SJCRH30 (cell line): ENCODE measurements at places on chromosomes 13 and 19. TPM values are rescaled to one million over a fixed set of nuclear protein-coding genes. Genes with fewer than 3 reads are reported as not detected.

DNA sequence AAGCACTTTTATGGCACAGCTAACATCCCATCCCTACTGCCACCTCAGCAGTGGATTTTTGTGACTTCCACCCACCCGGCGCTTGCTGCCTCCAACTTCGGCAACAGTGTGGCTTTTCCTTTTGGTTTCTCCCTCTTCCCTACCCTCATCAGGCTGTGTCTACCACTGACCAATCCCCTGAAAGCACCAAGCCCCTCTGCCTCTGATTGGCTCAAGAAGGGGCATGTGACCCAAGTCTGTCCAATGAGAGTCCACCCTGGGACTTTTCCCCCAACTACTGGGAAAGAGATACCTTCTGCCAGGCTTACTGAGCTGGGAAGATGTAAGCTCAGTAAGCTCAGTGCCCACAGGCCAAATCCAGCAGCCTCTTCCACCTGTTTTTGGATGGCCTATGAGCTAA, 5.8 kb downstream of the SMIM7 start:
- H3K4me1 ChIP-seq = no peaks in the 10 kb centered on the region; the same call in 1 of the 2 replicates
- no peak overlapping the region for H3K27ac ChIP-seq
- peak; percentile 68 for DNase-seq
- H3K27me3 ChIP-seq = no peaks in the 10 kb centered on the region
- H3K36me3 ChIP-seq = peaks cover 73% of the 10 kb centered on the region

- no peak overlapping the region for H3K4me3 ChIP-seq
- no peak overlapping the region for H3K27ac ChIP-seq
- H3K36me3 ChIP-seq = no peaks in the 10 kb centered on the region
- H3K27me3 ChIP-seq = no peaks in the 10 kb centered on the region
Observed at GRCh38 chr19:47247308-47247990, 8.9 kb upstream of the CCDC9 start.

DNA sequence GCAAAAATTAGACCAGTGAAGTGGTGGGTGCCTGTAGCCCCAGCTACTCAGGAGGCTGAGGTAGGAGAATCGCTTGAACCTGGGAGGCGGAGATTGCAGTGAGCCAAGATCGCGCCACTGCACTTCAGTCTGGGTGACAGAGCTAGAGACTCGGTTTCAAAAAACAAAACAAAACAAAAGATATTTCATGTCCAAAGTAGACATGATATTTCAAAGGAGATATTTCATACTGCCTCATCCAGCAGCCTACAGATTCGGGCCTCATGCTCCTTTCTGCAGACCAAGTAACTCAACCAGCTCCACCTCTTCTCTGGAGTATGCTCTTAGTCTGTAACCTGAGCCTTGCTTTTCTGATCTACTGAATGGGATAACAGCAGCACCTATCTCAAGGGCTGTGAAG, 15.0 kb downstream of the ZC3H4 start:
- no peak overlapping the region for H3K4me3 ChIP-seq
- H3K4me1 ChIP-seq = no peaks in the 10 kb centered on the region
- no peak overlapping the region for H3K27ac ChIP-seq
- H3K36me3 ChIP-seq = peaks cover 26% of the 10 kb centered on the region
- H3K27me3 ChIP-seq = no peaks in the 10 kb centered on the region
- no peak for DNase-seq

GRCh38 chr13:109700176-109700575, 86.2 kb downstream of the IRS2 start:
- DNase-seq = peak; percentile 67
- H3K36me3 ChIP-seq = no peaks in the 10 kb centered on the region
- H3K27me3 ChIP-seq = no peaks in the 10 kb centered on the region
- H3K4me1 ChIP-seq = peaks cover 2% of the 10 kb centered on the region; the same call in 1 of the 2 replicates
- no peak overlapping the region for H3K27ac ChIP-seq

GRCh38 chr19:953445-954271, 27.8 kb downstream of the ARID3A start:
- H3K36me3 ChIP-seq = no peaks in the 10 kb centered on the region
- no peaks in the 10 kb centered on the region for H3K4me1 ChIP-seq
- no peaks in the 10 kb centered on the region for H3K27me3 ChIP-seq
- DNase-seq = no peak
- no peak overlapping the region for H3K4me3 ChIP-seq

DNA sequence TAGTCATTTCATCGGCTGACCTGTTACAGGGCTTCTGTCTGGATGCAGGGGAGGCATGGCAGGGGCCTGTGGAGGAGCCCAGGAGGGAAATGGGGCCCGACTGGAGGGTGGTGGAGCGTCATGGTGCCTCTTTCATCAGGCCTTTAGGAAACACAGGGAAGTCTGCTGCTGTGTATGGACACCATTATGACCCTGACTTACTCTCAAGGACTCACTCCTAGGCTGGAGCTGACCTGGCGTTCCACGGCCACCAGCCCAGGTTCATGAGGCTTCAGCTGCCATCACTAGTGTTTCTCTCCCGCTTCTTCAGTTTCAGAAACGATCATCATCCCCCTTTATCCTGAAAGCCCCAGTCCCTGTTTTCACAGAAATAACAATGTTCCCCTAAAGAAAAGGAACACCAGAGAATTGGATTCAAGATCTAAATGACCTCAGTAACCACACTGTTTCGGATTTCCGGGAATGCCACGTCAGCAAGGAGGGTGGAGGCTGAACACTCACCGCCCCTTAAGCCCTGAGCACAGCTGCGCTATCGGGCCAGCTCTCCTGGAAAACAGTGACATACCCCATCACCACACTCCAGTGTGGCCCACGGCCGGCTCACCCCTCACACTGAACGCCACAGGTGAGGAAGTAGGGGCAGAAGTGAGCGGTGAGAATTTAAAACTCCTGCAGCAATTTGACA, 67.6 kb downstream of the SOX1 start:
- H3K36me3 ChIP-seq = no peaks in the 10 kb centered on the region
- no peak overlapping the region for H3K27ac ChIP-seq
- no peak overlapping the region for H3K4me3 ChIP-seq
- H3K4me1 ChIP-seq = peaks cover 9% of the 10 kb centered on the region
- H3K27me3 ChIP-seq = no peaks in the 10 kb centered on the region

DNA sequence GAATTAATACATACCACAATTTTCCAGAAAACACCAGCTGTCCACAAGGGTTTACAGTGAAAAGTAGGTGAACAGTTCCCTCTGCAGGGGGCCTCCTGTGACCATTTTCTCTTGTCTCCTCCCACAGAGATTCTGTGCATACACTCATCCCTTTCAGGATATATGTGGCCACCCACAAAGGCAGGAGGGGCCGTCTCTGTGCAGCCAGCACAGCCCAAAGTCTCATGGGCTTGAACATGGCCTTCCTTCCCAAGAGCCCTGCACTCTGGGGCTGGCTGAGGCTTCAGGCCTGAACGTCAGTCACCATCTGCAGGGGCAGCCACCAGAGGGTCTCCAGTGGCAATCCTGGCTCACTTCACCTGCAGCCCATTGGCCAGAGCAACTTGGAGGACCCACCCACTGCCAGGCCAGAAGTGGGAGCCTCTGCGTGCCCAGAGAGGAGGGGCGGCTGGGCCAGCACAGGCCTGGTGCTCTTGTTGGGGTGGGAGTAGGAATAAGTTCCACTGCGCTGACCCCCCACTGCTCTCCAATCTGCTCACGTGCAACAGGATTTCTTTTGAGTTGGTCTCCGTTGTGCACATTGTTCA, 25.1 kb downstream of the TMEM161A start:
- H3K36me3 ChIP-seq = no peaks in the 10 kb centered on the region
- no peaks in the 10 kb centered on the region for H3K27me3 ChIP-seq
- H3K4me3 ChIP-seq = no peak overlapping the region
- peak; percentile 83 for DNase-seq
- peaks cover 27% of the 10 kb centered on the region for H3K4me1 ChIP-seq
- H3K27ac ChIP-seq = peak overlapping the region; percentile 61

GRCh38 chr19:34182125-34182524, 9.8 kb downstream of the LSM14A start:
- peaks cover 43% of the 10 kb centered on the region for H3K36me3 ChIP-seq
- H3K4me1 ChIP-seq = no peaks in the 10 kb centered on the region
- H3K27me3 ChIP-seq = no peaks in the 10 kb centered on the region
- DNase-seq = no peak

GRCh38 chr13:94129490-94129894, 350.0 kb downstream of the DCT start:
- no peaks in the 10 kb centered on the region for H3K36me3 ChIP-seq
- no peak overlapping the region for H3K4me3 ChIP-seq
- DNase-seq = no peak

GRCh38 chr13:113770937-113771336, 11.9 kb downstream of the TMEM255B start:
- H3K36me3 ChIP-seq = no peaks in the 10 kb centered on the region
- H3K27ac ChIP-seq = no peak overlapping the region
- H3K27me3 ChIP-seq = no peaks in the 10 kb centered on the region
- DNase-seq = no peak
- no peak overlapping the region for H3K4me3 ChIP-seq

- H3K4me1 ChIP-seq = no peaks in the 10 kb centered on the region
- DNase-seq = peak; percentile 73
- H3K27me3 ChIP-seq = no peaks in the 10 kb centered on the region
- H3K36me3 ChIP-seq = peaks cover 67% of the 10 kb centered on the region
- no peak overlapping the region for H3K4me3 ChIP-seq
Observed at GRCh38 chr19:17576758-17577456, 21.5 kb downstream of the COLGALT1 start.

DNA sequence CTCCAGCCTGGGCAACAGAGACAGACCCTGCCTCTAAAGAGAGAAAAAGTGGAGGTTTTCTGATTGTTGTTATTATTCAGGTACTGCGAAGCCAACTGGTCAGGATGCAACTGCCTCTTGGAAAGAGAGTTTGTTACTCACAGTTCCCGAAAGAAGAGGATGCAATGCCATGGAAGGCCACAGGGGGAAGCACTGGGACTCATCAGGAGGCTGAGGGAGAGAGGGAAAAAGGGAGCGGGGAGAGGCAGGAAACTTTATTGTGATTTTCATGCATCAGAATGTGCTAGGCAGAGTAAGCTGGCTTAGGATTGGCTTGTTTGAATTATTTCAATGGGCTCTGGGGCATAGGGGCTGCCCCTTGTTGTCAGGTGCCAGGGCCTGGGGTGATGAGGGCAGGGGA, 27.6 kb downstream of the MYO9B start:
- H3K27me3 ChIP-seq = no peaks in the 10 kb centered on the region
- no peak overlapping the region for H3K27ac ChIP-seq
- H3K36me3 ChIP-seq = peaks cover 44% of the 10 kb centered on the region
- H3K4me3 ChIP-seq = no peak overlapping the region
- peaks cover 11% of the 10 kb centered on the region for H3K4me1 ChIP-seq

DNA sequence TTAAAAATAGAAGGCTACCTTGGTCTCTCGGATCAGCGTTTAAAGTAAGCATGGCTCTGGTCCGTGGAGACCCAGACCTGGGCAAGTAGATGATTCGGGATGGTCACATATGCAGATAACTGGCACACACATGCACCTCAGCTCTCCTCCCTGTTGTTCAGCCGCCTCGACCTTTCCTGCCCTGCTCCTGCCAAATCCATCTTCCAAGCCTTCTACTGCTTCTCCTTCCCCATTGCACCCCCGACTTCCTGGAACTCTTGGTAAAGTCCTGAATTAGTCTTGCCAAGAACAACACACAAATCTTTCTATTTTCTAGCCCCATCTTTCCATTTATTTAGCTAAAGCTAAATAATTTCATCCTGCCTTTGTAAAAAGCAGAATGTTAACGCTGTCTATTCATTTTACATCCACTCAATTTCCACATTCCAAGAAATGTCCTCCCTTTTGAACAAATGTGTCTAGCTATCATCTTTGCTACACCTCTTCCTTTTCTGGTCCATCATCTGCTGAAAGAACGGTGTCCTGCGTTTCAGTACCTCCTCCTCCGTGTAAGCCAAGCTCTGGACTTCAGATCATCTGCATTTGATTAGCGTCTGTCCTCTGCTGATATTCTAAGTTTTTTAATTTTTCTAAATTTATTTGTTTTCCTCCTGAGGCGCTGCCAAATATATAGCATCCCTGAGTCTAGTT, 92.5 kb downstream of the ZIC5 start:
- no peaks in the 10 kb centered on the region for H3K36me3 ChIP-seq
- no peaks in the 10 kb centered on the region for H3K27me3 ChIP-seq
- H3K4me1 ChIP-seq = no peaks in the 10 kb centered on the region
- H3K4me3 ChIP-seq = no peak overlapping the region

GRCh38 chr13:21897161-21897560, 226.3 kb downstream of the FGF9 start:
- H3K27ac ChIP-seq = no peak overlapping the region
- no peaks in the 10 kb centered on the region for H3K36me3 ChIP-seq

DNA sequence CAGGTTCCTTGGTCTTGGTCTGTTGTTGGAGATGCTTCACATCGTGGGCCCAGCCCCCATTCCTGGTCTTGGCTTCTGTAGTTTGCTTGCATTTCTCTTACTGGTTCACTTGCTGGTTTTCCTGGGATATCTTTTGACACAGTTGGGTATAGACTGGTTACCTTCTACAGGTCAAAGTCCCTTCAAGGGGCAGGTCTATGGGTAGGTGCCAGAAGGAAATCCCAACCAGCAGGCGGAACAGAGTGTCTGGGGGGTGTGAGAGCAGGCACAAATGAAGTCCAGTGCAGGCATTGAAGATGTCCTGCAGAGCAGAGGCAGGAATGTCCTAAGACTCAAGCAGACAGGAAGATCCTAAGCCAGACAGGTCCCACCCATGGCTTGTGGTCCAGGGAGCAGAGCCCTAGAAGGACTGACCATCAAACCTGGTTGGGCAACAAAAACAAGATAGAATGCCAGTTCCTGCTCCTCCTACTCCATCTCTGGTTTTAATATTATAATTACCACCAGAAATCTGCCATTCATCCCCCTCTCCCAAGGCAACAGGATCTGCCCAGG, 17.7 kb upstream of the WASF3 start:
- no peaks in the 10 kb centered on the region for H3K4me1 ChIP-seq
- no peaks in the 10 kb centered on the region for H3K36me3 ChIP-seq
- no peak overlapping the region for H3K4me3 ChIP-seq
- peaks cover 3% of the 10 kb centered on the region for H3K27me3 ChIP-seq

GRCh38 chr13:100300708-100301107, 211.8 kb downstream of the PCCA start:
- H3K27me3 ChIP-seq = no peaks in the 10 kb centered on the region
- H3K27ac ChIP-seq = no peak overlapping the region
- DNase-seq = no peak
- H3K4me1 ChIP-seq = no peaks in the 10 kb centered on the region
- no peaks in the 10 kb centered on the region for H3K36me3 ChIP-seq

GRCh38 chr19:30367006-30367405, 5.2 kb upstream of the ZNF536 start:
- H3K4me1 ChIP-seq = peaks cover 9% of the 10 kb centered on the region
- no peak for DNase-seq
- H3K27me3 ChIP-seq = no peaks in the 10 kb centered on the region
- no peaks in the 10 kb centered on the region for H3K36me3 ChIP-seq
- H3K4me3 ChIP-seq = no peak overlapping the region
- no peak overlapping the region for H3K27ac ChIP-seq

DNA sequence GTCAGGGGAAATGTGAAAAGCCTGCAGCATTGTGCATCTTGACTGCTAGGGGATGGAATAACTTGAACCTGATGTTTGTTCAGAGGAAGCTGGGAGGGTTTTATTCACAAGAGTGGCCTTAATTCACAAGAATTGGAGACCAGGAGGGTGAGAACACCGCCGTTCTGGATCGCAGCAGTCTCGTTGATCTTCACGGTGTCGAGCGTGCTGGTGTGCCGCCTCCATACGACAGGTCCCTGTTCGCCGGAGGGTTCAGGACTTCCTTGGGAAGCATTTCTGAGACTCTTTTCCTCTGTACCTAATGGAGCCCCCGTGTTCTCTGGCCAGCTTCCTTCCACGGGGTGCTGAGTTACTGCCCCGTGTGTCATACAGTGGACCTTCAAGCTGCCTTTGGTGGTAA, 66.9 kb downstream of the ARHGEF7 start:
- no peak for DNase-seq
- no peak overlapping the region for H3K27ac ChIP-seq
- peaks cover 6% of the 10 kb centered on the region; the same call in 1 of the 2 replicates for H3K36me3 ChIP-seq
- peaks cover 38% of the 10 kb centered on the region for H3K4me1 ChIP-seq

The RFPL4A gene
- total RNA-seq = 1.1 TPM in 2 replicates

The SIAH3 gene
- not detected in 2 replicates for total RNA-seq

The NLRP11 gene
- 4.6 and 4.9 TPM in 2 replicates for total RNA-seq

The IZUMO4 gene
- 0.38 TPM in 1 of 2 replicates, not detected in the other for total RNA-seq

The VAV1 gene
- not detected in 2 replicates for total RNA-seq

The C5AR1 gene
- total RNA-seq = not detected in 2 replicates

The EID2B gene
- 6.3 and 9.1 TPM in 2 replicates for total RNA-seq
